ENCODE measurements at places on chromosomes 5 and 9.

GRCh38 chr9:131865446-131866195 lies 125.7 kb upstream of the RAPGEF1 start:
- DNase-seq: no peak

DNA sequence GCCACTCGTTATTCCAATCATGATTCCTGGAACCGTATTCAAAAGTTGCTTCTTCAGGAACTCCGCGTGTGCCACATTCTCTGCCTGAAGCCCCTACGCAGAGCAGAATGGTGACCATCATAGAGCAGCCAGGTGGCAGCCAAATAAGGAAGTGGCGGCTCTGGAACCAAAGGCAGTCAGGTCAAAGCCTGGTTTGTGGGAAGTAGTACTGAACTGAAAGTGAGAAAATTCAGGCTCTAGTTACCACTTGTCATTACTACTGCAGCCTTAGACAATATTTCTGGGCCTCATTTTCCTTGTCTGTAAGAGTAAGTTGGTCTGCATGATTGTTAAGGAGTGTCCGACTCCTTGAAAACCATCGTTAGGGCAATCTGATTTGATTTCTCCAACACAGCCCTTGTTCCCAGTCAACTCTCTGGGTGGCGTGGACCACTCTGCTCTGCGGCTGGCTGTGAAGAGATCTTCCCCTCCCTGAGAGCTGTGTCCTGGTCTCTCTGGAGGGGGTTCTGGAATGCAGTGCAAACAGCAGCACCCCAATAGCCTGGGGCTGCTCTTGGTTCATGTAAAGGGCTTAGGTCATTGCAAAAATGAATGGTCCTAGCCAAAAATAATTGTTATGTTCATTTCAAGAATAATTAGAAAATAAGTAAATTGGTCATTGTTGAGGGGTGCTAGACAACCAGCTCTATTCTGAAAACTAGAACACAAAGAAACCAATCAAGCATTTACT lies 102.4 kb downstream of the MED27 start:
- no peak for DNase-seq

- peak; percentile 89 for DNase-seq
These were observed 222.0 kb downstream of the MAN2A1 start for GRCh38 chr5:109911731-109912130.

GRCh38 chr5:20286512-20286911 lies 298.5 kb upstream of the CDH18 start:
- peak; percentile 68 for DNase-seq

GRCh38 chr5:129003232-129003631 lies 37.9 kb downstream of the SLC27A6 start:
- DNase-seq: no peak

GRCh38 chr9:100354121-100354800 lies 1.5 kb upstream of the TEX10 start:
- no peak for DNase-seq

DNA sequence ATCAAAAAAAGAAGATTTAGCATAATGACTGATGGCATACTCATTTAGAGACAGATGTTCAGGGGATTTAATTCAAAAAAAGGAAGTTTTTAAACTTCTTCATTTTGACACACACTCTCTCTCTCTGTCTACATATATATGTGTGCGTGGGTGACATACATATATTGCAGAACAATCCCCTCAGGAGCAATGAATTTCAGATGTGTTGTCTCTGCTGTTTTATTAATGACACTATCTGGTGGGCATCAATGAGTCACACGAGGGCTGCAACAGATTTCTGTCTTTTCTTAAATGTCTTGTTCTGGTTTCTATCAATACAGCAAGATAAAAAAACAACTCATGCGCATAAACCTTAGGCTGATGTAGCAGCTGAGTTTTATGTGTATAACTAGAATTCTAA lies 123.5 kb upstream of the SLCO6A1 start:
- peak; percentile 63 for DNase-seq

- no peak for DNase-seq
These were observed 58.4 kb downstream of the ARL15 start for GRCh38 chr5:54251981-54252380.

DNA sequence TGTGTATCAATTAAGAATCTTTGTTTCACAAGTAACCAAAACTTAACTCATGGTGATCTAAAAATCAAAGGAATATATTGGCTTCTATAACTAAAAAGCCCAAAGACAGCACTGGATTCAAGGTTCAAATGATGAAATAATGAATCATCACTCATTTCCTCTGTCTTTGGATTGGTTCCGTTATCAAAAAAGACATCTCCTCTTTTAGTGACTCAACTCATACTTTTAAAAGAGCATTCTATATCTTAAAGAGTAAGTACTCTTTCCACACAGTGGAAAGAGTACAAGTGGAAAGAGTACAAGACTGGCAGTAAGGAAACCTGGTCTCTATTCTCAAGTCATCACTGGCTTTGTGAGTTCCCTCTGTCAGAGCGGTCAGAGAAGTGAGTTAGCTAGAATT lies 141.4 kb upstream of the NMUR2 start:
- no peak for DNase-seq

DNA sequence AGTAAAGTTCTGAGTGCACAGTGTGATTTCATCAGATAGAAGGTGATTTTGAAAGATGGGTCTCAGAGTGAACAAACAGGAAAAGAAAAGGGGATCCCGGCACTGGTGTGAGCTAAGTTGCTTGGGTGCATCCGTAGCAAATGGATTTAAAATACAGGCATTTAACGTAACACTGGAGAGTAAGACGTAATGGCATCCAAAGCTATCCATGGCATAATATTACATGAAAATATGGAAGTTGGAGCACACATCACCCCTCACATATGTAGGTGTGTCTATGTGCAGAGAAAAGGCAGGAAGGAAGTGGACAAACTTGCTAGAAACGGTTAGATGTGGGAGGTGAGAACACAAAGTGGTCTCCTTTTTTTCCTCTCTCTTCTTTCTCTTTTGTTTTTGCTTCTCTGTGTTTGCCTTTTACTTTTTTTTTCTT lies 38.2 kb upstream of the SEMA4D start:
- no peak for DNase-seq

- DNase-seq: no peak
These were observed 20.1 kb downstream of the ATOX1 start for GRCh38 chr5:151738125-151738848.

DNA sequence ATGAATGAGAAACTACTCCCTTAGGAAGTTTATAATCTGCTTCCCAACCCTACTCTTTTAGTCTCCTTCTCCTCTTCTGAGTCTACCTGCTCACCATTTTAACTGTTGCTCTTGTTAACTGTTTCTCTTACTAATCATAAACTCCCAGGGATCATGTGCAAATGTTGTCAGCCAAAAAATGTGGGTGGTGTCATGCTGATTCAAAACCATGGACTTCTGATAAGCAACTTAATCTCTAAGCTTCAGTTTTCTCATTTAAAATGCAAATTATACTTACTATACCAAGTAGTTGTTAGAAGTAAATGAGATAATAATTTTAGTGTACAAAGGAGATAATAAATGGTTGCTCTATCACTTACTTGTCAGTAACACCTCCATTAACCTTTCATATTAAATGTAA lies 45.9 kb upstream of the TLX3 start:
- DNase-seq: no peak

- DNase-seq: peak; percentile 93
These were observed 115.4 kb downstream of the RGS3 start for GRCh38 chr9:113578882-113579282.

DNA sequence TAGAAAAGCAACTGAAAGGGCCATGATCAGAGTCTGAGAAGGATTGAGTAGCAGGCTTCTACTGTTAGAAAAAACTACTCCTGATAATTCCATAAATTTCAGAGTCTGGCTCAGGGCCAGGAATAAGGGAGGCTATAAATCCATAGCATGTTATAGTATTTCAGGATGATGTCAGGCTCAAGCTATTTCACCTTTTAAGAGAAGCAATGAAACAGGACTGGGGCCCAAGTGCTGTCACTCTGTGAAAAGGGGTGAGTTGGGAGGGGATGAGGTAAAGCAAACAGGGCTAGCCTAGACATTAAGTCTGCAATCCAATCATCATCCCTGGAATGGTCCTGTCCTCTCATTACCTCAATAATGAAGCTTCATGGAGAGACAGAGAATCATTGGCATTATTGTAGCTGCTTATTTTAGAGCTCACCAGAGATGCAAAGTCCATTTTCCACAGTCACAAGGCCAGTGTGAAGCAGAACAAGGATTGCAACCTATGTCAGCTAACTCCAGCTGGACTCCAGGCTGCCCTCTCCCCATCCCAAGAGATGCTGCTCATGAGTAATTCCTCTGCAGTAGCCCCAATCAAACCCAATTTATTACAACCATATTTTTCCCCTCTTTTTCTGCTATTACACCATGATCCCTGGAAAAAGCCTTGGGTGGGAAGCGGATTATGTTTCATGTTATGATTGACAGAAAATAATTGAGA lies 56.0 kb downstream of the PAPPA start:
- peak; percentile 67 for DNase-seq

- no peak for DNase-seq
These were observed 400.9 kb downstream of the HCN1 start for GRCh38 chr5:45295231-45295630.

- DNase-seq: no peak
These were observed 5.3 kb upstream of the SLC25A48 start for GRCh38 chr5:135829179-135829578.

DNA sequence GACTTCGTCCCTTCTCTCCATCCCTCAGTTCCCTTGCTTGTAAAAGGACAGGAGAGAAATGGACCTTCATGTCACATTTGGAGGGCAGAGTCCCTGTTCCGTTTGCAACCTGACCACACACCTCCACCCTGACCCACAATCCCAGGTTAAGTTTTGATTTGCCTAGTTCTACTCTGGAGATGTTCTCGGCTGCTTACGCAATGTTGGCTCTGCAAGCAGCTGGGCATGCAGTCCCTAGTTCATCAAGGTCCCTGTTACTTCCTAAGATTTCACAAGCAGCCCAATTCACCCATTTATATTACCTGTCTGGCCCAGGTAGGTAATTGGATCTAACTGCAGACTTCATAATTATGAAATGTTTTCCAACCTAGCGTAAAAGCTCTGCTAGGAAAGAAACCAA lies 28.8 kb downstream of the SLIT3 start:
- no peak for DNase-seq

DNA sequence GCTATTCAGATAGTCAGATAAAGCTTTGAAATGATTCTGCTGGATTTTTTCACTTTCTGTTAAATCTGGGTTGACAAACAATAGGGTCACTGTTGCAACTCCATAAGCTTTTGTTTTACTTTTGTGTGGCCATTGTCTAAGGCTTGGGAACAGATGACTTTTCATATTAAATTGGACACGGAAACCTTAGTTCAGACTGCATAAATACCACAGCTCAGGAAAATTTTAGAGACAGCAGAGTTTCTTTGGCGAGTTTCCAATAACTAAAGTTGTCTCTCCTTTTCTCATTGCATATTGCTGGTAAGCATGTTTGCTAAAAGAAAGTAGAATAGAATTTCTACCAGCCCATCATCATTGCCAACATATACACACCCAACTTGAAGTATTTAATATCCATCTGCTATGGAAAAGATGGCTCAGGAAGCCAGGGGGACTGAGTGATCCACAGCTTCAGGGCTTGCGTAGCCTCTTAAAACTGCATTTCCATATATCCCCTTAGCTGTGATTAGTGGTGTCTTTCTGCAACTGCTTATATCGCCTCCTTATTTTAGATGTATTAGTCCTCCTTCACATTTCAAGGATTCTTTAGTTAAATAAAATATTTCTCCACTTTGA lies 168.2 kb downstream of the ARHGAP26 start:
- no peak for DNase-seq

DNA sequence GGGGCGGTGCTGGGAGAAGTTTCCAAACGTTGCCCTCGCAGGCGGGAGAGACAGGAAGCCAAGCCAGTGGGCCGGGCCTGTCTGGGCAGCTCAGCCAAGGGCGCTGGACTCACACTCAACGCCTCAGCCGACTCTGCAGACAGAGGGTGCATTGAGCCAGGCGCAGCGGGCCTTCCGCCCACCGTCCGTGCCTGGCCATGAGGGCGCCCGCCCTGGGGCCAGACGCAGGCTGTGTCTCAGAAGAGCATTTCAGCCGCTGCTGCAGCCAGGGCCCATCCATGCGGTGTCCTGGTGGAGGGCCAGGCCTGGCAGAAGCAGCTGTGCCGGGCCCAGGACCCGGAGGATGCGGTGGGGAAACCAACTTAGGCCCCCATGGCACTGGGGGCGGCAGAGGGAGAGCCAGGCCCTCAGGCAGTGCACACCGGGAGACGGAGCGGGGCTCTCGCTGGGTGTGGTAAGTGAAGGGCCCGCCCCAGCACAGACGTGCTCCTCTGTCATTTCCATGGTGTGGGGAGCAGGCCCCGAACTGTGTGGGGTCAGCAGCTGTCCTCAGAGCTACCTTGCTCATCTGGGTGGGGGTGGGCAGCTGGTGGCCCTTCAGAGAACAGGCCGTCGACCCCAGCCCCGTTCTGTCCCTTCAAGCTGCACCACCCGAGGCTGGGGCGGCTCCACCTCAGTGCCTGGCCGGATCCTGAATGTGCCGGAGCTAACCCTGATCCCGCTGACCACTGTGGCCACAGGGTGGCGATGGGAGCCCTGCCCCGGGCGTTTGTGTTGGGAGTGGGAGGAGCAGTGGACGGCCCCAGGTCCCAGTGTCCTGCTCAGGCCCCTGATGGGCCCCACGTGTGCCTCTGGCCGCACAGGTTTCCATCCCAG lies 18.0 kb downstream of the DNLZ start:
- DNase-seq: no peak

DNA sequence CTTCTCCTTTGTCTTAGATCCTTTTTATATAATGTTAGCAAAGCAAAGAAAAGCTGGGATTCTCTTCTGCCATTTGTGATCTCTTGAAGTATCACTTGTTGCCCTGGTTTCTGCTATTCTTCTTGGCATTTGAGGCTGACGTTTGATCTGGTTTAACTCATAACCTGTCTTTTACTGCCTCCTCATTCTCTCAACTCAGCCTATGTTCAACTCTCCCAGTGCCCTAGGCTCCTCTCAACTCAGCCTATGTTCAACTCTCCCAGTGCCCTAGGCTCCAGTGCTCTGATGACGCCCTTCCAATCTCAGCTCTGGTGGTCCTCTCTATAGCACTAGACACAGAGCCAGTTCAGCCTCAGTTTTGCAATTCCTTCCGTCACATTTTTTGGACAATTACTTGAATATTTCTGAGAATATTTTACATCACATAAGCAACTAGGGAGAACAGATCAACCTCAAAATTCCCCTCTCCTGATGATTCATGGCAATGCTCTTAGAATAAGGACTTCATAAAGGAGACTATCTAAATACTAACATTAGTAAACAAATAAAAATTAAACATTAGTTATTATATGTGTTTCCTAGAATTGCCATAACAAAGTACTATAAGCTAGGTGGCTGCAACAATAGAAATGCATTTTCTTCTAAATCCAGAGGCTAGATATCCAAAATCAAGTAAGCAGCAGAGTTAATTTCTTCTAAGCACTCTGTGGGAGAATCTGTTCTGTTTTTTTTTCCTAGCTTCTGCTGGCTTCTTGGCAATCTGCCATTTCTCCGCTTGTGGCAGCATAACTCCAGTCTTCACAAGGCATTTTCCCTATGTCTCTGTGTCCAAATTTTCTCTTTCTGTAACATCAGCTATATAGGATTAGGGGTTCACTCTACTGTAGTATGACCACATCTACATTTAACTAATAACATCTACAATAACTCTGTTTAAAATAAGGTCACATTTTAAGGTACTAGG lies 662.1 kb upstream of the FTMT start:
- DNase-seq: peak; percentile 77
